ENCODE measurements at places on chromosomes 12 and 14.
A peak's percentile ranks its signal among the peaks of the same experiment; 100 is the strongest.

GRCh38 chr12:75994069-75994740, 37.4 kb downstream of the PHLDA1 start:
- DNase-seq = no peak

DNA sequence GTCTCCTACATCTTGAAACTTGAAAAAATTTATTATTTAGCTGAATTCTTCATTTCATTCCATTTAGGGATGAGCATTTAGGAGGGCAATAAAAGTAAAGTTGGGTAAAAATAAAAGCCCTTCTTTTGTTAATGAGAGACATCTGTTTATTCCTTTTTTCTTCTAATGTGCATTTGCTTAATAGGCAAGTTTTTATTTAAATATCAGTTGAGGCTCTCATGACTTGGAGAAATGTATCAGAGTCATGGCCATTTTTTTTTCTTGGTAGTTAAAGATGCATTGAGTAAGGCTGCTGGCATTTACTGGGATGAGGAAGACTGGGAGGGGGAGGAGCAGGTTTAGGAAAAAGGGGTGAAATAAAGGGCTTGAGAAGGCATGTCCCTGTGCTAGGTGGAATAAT, 609.9 kb upstream of the TMEM132C start:
- DNase-seq = no peak

GRCh38 chr14:23631702-23632460, 4.3 kb upstream of the DHRS2 start:
- DNase-seq = peak; percentile 52

DNA sequence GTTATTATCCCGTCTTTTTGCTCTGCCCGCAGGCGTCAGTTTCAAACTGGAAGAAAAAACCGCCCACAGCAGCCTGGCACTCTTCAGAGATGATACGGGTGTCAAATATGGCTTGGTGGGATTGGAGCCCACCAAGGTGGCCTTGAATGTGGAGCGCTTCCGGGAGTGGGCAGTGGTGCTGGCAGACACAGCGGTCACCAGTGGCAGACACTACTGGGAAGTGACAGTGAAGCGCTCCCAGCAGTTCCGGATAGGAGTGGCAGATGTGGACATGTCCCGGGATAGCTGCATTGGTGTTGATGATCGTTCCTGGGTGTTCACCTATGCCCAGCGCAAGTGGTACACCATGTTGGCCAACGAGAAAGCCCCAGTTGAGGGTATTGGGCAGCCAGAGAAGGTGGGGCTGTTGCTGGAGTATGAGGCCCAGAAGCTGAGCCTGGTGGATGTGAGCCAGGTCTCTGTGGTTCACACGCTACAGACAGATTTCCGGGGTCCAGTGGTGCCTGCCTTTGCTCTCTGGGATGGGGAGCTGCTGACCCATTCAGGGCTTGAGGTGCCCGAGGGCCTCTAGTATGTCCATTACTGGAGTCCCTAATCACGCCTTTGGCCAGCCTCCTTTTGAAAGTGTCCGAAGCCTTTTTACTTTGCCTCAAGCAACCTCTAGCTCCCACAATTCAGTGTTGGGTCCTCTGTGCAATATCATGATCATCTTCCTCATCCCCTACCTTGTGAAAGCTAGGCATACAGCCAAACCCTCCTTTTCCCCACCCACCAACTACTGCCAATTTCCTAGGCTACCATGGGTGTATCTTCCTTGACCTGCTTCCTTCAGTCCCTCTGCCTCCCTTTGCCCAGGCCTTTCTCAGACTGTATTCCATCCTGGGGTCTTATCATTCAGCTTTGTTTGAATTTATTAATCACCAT, 891 bp downstream of the SPRYD4 start:
- peak; percentile 5 for DNase-seq

- no peak for DNase-seq
Measured at GRCh38 chr12:90619943-90620342, 335.0 kb downstream of the CCER1 start.

GRCh38 chr14:104830781-104831180, 29.9 kb downstream of the ZBTB42 start:
- no peak for DNase-seq

- DNase-seq = no peak
Measured at GRCh38 chr12:89525305-89525823, 483 bp downstream of the POC1B start.

DNA sequence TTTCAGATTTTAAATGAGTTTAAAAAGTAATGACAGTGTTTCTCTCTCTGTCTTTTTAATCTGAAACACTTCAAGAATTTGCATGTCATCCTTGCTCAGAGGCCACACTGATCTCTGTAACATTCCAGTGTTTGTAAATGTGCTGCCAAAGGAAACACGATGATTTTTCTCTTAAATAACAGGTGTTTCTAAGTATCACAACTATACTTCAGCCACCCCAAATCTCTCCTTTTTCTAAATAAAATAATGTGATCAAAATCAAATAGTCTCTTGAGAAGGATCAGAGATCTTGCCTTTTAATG, 3.3 kb upstream of the GALC start:
- no peak for DNase-seq

DNA sequence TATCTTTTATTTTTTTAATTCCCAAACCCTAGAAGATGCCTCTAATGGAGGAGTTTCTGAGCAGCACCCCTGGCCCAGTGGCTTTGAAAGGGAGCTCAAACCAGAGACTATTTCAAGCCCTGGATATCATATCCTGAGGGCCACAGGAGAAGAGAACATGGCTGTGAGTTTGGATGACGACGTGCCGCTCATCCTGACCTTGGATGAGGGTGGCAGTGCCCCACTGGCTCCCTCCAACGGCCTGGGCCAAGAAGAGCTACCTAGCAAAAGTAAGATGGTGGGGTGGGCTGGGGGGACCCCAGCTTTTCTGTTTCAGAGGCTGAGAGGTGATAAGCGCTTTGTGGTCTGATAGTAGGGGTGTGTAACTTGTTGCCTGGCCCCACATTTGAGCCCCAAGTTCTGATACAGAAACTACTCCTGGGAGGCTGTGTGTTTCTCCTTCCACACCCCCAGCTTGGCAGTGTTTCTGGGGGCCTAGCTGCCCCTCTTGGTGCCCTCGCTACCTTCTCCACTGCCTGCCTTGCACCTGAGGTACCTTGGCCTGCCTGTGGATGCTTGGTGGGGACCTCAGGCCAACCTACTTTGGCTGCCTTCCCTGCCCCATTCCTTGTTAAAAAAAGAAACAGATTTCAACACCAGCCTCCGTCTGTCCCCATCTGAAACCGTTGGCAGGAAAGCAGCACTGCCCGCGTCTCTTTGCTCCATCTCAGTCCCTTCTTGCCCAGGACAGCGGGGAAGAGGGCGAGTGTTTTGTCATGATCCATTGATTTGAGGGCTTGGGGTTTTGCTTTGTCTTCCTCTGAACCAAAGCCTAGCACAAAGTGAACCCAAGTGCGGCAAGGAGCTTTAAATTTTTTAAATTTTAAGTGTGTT, 5.7 kb downstream of the TPCN1 start:
- DNase-seq = no peak

DNA sequence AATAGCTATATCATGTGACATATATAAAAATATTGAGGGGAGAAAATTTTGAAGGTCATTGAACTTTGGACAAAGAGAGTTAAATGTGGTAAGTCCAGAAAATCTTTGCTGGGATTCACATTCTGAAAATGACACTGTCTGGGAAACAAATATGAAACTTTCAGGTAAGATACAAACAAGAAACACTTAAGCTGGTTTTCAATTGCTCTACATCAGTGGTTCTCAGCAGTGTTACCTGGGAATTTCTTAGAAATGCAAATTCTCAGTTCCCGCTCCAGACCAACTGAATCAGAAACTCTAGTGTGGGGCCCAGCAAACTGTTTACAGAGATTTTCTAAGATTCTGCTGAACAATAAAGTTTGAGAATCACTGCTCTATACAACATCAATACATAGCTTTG, 3.6 kb upstream of the CDK17 start:
- no peak for DNase-seq

- DNase-seq = no peak
Measured at GRCh38 chr12:3097186-3097804, 20.1 kb downstream of the TSPAN9 start.

DNA sequence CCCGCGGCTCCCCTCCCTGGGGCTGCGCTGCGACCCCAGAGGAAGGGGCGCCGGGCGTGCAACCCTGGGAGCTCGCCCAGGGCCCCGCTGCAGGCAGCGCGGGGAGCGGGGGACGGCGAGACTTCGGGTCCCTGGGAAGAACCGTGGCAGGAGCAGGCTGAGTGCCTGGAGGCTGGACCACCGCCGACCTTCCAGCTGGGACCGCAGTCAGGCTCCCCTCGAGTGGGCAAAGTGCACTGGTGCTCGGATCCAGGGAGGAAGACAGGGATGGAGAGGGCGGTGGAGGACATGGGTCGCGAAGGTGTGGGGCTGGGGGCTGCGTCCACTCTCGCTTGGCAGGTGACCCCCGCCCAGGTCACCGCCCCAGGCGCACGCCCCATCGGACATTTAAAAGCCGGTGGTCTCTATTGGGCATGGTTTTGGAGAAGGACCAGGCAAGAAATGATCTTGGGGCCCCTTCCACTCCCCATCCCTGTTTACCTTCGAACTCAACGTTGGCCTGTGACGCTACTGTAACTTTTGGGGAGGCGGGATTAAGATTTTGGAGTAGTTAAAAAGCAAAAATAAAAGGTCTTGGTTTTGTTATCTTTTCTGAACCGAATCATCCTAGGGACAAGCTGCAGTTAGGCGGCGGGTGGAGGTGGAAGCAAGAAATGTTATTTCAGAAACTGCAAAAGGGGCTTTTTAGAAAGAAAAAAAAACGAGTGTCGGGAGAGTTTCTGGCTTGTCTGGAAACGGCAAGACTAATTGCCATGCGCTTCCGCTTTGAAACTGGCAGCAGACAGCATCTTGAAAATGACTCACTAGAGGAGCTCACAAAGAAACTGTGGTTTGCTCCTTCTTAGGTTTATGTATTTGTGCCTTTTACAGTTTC, 1.0 kb downstream of the ELK3 start:
- no peak for DNase-seq

DNA sequence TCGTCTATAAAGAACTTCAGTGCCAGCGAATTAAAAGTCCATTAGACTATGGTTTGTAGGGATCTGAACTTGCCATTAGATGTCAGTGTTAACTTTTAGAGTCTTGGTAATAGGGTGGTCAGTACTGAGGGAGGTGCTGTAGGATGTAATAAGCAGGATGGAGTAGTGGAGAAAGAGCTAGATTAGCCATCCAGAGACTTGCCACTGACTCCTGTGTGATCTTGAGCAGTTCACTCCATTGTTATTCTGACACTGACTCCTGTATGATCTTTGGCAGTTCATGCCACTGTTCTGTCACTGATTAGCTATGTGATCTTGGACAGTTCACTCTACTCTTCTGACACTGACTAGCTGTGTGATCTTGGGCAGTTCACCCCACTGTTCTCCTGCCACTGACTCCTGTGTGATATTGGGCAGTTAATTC, 133.6 kb downstream of the TTLL5 start:
- no peak for DNase-seq

GRCh38 chr14:75081660-75082229, 12.3 kb downstream of the ZC2HC1C start:
- no peak for DNase-seq

DNA sequence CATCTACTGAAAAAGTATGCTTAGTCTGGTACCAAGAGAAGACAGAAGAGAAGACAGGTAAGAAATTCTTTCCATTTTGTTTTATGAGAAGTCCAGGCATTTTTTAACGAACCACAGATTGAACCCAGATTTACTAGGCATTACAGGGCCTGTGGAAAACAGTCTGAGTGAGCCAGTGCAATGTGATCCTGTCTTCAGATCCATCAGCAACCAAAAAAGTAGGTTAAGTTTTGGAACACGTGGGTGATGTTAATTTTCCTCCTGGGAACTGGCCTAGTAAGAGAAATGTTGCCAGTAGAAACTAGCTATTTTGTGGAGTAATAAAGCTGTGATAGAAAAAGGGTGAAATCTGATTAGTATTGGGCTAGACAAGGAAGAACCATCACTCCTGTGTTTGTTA, 440.9 kb upstream of the SEL1L start:
- DNase-seq = no peak

GRCh38 chr12:130805635-130806034, 33.4 kb downstream of the STX2 start:
- no peak for DNase-seq

- no peak for DNase-seq
Measured at GRCh38 chr14:55267820-55268219, 3.4 kb upstream of the FBXO34 start.

- no peak for DNase-seq
Measured at GRCh38 chr12:49334226-49334625, 2.8 kb downstream of the C1QL4 start.

GRCh38 chr14:81801921-81802320, 268.3 kb upstream of the SEL1L start:
- no peak for DNase-seq

GRCh38 chr12:118704527-118705241, 276.7 kb upstream of the SRRM4 start:
- no peak for DNase-seq

DNA sequence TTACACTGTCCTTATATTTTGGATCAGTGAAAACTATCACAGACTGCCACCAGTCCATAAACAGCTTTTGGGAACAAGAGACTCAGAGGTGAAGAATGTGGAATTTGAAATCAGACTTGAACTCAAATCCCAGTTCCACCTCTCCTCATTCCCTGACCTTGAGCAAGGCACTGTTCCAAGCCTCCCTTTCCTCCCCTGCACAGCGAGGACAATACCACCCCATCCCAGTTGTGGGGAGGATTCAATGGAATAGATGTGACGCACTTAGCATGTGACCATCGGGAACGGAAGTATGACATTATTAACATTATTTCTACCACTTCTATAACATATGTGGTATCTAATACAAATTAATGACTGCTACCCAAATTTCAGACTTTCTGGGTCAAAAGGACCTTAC, 63.5 kb downstream of the DPF3 start:
- no peak for DNase-seq

DNA sequence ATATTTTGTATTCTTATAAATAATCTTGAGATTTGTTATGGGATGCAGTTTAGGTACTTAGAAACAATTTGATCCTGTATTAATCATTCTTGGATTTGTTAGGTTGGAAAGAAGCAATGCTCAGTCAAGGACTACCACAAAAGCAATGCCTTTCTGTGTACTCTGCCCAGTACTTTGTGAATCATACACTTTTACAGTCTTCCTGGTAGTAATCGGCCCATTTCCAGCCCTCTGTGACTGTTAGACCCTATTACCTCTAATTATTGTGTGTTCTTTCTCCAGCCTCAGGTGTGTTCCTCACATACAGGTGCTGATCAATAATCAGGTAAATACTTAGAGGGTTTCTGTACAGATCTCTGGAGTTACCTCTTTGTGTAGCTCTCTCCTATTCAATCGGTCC, 609.0 kb downstream of the KCNH5 start:
- DNase-seq = no peak

- DNase-seq = no peak
Measured at GRCh38 chr14:54708982-54709381, 142.1 kb downstream of the SAMD4A start.

GRCh38 chr14:60171690-60172089, 6.5 kb upstream of the DHRS7 start:
- DNase-seq = no peak

Measured in caudate nucleus (tissue), 63 donors.